Thyroid gland (tissue), 4 donors: ENCODE measurements at places on chromosomes 7 and 10. TPM values are rescaled to one million over a fixed set of nuclear protein-coding genes. Genes with fewer than 3 reads are reported as not detected.

GRCh38 chr7:24924375-24924774 lies 55.6 kb downstream of the OSBPL3 start:
- DNase-seq = no peak

DNA sequence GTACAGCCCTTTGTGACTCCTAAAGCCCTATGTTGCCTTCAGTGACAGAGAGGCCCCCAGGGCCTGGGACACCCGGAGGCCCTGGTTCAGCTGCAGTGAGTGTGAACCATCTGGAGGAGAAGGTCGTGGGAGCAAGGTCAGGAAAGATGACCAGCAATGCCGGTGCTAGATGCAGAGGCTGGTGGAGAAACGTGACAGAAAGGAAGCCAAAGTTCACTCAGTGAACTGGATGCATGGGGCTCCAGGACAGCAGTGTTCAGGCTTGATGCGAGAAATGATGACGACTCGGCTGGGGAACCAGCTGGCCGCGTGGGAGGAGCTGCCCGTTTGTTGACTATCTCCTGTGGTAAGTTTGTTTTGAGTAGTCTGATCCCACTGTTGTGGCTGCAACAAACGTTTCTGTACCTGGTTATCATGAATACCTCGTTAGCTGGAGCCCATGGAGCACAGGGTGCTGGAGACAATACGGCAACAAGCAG lies 54.1 kb upstream of the MKRN1 start:
- DNase-seq = no peak

Gene FRMPD2
- total RNA-seq = 0.81 TPM

Gene SHH
- not detected for total RNA-seq

Gene FKBP9
- total RNA-seq = 94.7 TPM
